ENCODE measurements at places on chromosomes 2 and 18.

- DNase-seq = no peak
Observed at GRCh38 chr18:44655435-44655834, 25.3 kb upstream of the SETBP1 start.

- DNase-seq = no peak
Observed at GRCh38 chr2:62884514-62884913, 166.1 kb upstream of the OTX1 start.

- DNase-seq = peak; percentile 23
Observed at GRCh38 chr2:179936654-179937053, 70.4 kb downstream of the CWC22 start.

GRCh38 chr2:149000158-149000938, 38.2 kb upstream of the LYPD6B start:
- no peak for DNase-seq

GRCh38 chr2:142142595-142142994, 11.8 kb upstream of the LRP1B start:
- no peak for DNase-seq

- DNase-seq = no peak
Observed at GRCh38 chr18:27549335-27550039, 364.4 kb upstream of the CHST9 start.

Data from AML-193 (cell line).